ENCODE measurements at places on chromosomes 1 and 21.

DNA sequence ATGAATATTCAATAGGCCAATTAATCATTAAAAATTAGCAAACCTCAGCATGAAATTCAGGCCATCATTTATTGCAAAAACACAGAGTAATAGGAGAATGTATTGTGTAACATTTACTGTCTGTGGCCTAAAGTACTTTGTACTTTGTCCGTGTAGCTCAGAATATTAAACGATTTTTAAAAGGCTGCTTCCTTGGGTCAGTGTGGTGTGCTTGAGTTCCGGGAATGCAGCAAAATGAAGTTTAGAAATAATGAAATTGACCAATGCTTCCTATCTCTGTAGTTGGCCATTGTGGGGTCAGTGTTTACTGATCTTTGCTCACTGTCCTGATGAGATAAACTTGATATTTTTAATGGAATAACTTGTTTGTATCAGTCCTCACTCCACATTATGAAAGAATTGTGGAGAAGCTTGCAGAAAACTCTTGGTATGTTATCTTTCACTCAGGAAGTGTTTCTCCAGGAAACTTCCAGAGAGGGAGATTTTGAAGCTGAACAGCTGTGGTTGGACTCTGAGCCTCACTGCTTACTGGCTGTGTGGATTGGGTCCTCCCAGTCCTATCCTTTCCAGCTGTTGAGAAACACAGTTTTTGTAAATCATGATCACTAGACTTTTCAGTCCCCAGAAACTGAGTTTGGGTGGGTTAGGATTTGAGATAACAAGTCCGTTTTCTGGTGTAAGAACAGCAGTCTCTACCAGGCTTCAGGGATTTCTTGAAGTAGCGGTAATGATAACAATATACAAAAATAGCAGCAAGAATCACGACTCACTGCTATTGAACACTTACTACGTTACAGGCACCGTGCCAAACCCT lies 19.2 kb upstream of the MTARC1 start:
- no peak for DNase-seq

DNA sequence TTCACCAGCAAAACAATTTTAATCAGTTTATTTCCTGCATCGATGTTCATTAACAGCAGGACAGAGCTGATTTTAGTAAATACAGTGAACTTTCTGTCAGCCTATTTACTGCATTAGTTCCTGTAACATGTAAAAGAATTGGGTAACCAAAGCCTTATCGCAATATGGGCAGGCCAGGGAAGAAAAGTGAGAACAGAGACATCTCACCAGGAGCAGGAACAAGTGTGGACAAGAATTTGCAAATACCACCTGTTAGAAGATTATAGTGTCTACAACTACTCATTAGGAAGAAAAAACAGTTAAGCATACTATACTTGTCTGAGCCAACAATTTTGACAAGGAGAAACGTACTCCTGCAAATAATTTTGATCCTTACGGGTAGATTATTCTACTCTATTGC lies 1293.9 kb downstream of the PLA2G4A start:
- no peak for DNase-seq

- peak; percentile 58 for DNase-seq
These were observed 25.9 kb downstream of the KCNC4 start for GRCh38 chr1:110235834-110236682.

GRCh38 chr1:237975903-237976302 lies 85.2 kb upstream of the ZP4 start:
- DNase-seq: no peak

GRCh38 chr1:10943991-10944730 lies 68.3 kb upstream of the TARDBP start:
- DNase-seq: no peak

- DNase-seq: no peak
These were observed 172.6 kb upstream of the RAB4A start for GRCh38 chr1:229098361-229098760.

GRCh38 chr1:53560581-53561502 lies 101.6 kb downstream of the DMRTB1 start:
- DNase-seq: no peak

DNA sequence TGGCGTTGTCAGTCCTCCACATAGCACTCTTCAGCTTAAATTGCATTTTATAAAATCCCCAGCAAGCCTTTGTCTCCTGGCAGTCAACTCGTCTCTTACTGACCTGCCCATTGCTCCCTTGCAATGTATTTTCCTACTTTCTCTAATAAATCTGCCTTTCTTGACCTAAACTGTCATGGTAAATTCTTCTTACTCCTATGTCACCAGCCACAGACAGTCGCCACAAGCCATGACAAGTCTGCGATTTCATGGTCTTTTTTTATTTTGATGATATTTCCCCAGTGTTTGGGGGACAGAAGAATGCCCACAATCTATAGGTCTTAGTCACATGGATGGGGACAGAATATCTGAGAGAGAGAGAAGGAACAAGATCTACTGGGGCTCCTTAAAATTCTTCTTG lies 8.4 kb downstream of the IFNAR2 start:
- no peak for DNase-seq

DNA sequence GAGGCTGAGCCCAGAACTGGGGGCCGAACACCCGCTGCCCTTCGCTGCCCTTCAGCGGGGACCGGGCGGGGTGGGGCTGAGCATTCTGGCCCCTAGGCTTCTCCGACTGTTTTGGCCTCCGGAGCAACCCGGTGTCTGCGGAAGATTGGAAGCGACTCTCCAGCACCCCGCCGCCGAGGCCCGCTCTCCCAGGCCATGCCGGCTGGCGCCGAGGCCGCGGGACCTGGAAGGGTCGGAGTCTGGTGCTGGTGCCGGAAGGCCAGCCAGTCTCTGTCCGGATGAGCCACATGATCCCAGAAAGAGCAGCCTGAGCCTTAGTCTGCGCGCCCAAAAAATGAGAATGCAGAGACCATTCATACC lies 272.0 kb downstream of the FOXD2 start:
- DNase-seq: no peak

GRCh38 chr1:59670662-59671061 lies 144.1 kb upstream of the HOOK1 start:
- no peak for DNase-seq

DNA sequence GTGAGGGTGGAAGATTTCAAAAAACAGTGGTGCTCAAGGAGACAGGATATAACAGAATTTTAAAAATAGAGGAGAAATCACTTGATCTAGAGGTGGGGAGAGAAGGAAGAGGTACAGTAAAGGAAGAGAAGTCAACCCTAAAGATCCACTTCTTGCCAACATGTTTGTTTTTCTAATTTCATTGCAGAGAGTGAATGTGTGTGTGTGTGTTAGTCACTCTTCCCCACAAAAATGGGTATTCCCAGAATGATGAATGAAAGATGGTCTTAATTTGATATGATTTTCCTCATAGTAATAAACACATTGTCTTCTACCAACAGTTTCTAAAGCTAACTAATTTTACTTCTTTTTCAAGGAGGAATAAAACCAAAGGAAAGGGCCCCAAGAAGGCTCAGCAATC lies 74.2 kb upstream of the NGF start:
- no peak for DNase-seq

- DNase-seq: no peak
These were observed 383.3 kb downstream of the PRDM2 start for GRCh38 chr1:14083277-14083676.

DNA sequence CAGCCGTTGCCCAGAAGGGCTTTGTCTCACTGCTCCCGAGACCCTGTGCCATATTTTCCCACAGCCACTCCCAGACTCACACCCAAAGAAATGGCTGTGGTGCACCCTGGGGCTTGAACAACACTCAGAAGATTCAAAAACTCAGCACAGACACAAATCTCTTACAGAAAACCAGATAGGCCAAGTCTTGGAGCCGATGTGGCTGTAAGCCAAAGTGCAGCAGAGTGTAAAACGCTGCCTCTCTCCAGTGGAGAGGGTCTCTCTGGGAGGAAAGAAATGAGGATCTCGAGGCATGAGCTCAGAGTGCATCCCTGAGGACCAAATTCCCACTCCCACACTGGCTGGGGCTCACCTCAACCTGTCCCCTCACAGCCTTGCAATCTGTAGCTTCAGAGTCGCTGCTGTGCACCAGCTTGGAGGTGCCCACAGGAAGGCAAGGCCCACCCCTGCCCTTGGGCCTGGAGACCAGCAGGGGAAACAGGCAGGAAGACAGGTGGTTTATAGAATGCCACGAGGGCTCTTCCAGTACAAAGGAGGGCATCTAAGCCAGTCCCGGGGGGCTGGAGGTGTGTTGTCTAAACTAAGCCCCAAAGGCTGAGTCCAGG lies 171.3 kb upstream of the AJAP1 start:
- DNase-seq: no peak

- no peak for DNase-seq
These were observed 25.3 kb upstream of the PEF1 start for GRCh38 chr1:31669786-31670592.

GRCh38 chr1:30011970-30012369 lies 711.4 kb downstream of the MATN1 start:
- DNase-seq: no peak

GRCh38 chr1:7366955-7367665 lies 404.0 kb upstream of the VAMP3 start:
- DNase-seq: no peak

DNA sequence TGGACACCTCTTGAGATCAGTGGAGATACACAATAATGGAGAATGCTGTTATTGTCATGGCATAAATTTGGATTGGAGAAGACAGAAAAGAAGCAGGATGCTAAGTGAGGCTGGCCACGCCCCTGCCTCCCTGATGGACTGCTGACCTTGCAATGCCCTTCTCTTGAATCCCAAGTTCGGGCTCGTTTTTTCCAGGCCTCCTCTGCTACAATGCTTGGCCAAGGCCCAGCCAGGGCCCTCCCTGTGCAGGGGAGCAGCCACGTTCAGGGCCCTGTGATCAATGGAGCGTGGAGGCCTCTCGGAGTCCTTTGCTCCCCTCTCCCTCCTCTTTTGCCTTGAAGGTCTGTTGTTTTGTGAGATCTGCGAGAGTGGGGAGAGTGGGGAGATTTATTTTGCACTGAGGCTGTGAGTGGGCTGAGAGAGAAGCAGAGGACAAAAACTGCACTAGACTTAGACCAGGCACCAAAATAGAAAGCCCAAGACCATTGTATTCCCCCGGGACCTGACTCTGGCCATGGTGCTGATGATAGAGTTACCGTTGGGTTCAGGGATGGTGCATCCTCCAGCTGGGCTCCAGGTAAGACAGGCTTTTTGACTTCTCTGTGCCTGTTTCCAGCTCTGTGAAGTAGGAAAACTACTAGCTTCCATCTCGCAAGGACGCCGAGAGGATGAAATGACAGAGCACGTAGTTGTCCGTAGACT lies 268.6 kb downstream of the KAZN start:
- no peak for DNase-seq

DNA sequence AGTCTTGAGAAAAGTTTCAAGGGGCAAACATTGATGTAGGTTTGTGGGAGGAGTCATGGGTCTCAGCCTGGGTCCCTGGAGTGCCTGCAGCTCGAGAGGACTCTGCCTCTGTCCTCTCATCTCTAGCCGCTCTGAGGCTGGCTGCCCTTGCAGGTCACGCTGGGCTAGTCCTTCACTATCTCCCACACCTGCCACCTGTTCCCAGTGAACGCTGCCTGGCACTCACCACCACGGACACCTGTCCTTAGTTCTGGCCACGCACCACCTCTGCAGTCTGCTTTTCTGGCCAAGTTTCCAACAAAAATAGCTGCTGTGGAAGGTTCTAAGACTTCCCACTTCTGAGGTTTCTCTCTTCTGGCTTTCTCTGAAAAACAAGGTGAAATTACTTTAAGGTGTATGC lies 52.5 kb downstream of the SH3BGR start:
- no peak for DNase-seq

- DNase-seq: no peak
These were observed 512.2 kb downstream of the LTN1 start for GRCh38 chr21:28480470-28480869.

DNA sequence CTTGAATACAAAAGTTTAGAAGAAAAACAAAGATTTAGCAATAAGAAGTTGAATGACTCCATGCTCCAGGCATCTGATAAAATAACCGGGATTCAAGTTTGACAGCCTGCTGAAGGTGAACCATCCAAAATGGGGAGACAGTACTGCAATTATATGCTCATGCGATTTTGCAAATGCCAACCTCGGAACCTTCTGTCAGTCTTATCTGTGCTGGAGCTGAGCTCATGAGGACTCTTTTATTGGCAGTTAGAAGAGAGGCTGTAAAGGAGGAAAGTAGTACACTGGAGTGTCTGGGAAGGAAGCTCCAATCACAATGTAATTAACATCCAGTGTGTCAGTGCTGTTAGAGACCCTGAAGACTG lies 170.0 kb downstream of the GALNT2 start:
- DNase-seq: no peak

DNA sequence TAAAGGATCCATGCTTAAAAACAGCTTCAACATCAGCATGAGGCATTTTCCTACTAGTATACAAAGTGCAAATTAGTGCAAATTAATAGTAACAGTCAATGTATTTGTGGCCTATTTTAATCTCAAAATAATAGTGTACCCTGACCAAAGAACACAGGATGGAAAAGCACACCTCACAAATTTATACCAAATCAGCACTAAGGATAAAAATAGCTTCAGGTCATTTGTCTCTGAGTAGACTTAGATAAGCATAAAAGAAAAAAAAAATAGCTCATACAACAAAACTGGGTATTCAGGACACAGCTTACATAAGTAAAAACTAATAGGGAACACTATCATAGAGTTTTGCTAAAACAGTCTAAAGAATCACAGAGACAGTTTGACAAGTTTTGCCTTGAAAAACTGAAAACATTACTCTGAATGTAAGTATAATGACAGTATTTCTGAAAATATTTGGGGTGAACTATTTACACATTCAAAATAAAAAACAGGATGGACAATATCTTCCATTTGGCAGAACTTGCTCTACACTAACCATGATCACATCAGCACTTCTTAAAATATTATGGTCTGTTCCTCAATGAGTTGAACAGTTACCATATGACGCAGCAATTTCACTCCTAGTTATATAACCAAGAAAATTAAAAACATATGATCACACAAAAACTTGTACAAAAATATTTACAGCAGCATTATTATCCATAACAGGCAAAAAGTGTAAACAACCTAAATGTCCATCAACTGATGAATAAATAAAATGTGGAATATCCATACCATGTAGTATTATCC lies 46.3 kb downstream of the RNF115 start:
- DNase-seq: no peak

- no peak for DNase-seq
These were observed 197.2 kb downstream of the HHAT start for GRCh38 chr1:210525716-210526454.

GRCh38 chr1:243842978-243843511 lies 7.0 kb downstream of the AKT3 start:
- DNase-seq: peak; percentile 7

- no peak for DNase-seq
These were observed 200.1 kb upstream of the CAMK1G start for GRCh38 chr1:209383422-209383821.

- DNase-seq: no peak
These were observed 21.3 kb downstream of the TRPM2 start for GRCh38 chr21:44374601-44375280.

GRCh38 chr1:208245185-208245705 lies 1.1 kb upstream of the PLXNA2 start:
- peak; percentile 48 for DNase-seq

- DNase-seq: no peak
These were observed 185.5 kb downstream of the RYR2 start for GRCh38 chr1:237227476-237227875.

DNA sequence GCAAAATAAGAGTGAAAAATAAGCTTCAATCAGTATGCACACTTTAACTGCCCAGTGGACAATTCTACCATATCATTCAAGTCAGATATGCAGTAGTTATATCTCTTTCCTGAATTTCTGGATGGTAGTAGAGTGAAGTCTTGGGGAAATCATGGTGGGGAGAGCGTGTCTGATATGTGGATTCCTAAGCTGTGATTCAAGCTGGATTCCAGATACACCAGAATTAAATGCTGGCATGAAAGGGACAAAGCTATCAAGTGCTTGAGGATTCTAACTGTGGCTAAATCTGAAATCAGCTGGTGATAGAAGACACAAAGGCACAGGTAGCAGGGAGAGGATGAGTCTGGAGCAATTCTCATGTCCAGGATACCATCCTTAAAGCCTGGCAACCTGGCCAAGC lies 323.5 kb downstream of the DUSP10 start:
- no peak for DNase-seq
